ENCODE measurements at places on chromosomes 3 and 15. TPM values are rescaled to one million over a fixed set of nuclear protein-coding genes. Genes with fewer than 3 reads are reported as not detected.
A peak's percentile ranks its signal among the peaks of the same experiment; 100 is the strongest.

Gene ARGFX
- not detected for total RNA-seq

Gene LMOD3
- total RNA-seq = not detected

Gene P2RY13
- total RNA-seq = 0.88 TPM

Gene REC114
- not detected for total RNA-seq

Gene TRH
- total RNA-seq = 0.37 TPM

Gene ISLR2
- not detected for total RNA-seq

Gene TBC1D5
- 34.6 TPM for total RNA-seq

GRCh38 chr15:42273900-42274701 is 868 bp upstream of the TMEM87A start:
- peak; percentile 58 for DNase-seq

- no peak for DNase-seq
Observed at GRCh38 chr3:129618901-129619671, 12.6 kb upstream of the PLXND1 start.

DNA sequence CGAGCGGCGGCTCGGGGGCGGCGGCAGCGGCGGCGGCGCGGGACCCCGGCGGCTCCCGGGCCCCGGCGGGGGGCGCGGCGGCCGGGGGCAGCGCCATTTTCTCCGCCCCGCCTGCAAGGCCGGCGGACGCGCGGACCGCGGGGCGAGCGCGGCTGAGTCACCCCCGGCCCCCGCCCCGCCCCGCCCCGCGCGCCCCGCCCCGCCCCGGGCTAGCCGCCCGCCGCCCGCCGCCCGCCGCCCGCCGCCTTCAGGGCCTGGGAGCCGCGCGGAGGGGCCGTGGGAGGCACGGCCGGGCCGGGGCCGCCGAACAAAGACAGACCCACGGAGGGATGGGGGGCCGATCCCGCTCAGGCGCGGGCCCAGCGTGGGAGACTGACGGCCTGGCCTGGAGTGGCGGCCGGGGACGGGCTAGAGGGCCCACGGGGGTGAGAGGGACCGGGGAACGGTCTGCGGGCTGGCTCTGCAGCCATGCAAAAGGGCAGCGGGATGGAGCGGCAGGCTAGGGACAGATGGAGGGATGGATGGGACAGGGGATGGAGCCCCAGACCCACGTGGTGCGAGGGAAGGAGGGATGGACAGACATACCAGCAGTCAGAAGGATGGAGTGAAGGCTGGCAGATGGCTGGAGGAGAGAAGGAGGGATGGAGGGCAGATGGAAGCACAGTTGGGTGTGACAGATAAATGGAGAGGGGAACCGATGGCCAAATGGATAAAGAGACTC is at the start of gene EIF4E3:
Gene EIF4E3, minus strand, starts transcription at position 132 of the 721 bp plus-strand sequence. Its CDS starts 35 bp downstream, at position 97.
- DNase-seq = peak; percentile 31

DNA sequence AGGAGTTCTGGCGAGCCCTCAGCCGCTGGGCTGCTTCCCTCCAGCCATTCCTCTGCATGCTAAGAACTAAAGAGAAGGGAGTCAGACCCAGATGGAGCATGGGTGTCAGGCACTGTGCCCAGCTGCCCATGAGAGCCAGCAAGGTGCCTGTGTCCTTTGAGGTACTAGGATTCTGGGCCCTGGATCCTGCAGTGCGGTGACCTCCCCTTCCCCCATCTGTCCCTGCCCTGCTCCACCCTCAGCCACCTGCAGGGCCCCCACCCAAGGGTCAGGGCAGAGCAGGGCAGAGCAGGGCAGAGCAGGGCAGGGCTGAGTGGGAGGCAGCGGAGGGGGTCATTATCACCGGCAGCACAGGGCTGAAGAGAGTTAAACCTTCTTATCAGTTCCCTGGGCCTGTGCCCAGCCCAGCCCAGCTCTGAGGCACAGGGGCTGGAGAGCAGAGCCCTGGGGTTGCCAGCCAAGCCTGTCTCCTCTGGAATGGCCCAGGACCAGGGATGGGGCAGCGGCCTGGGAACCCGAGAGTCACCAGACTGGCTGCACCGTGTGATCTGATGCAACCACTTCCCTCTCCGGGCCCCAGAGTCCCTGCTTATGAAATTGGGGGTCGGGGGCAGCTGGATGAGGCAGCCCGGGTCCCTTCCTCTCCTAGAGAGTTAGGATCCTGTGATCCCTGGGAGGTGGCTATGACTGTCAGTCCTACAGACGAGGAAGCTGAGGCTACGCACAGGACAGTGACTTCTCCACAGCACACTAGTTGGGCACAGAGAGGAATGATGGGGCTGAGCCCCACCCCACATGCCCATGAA is 17.3 kb downstream of the ZDHHC19 start:
- DNase-seq = no peak

DNA sequence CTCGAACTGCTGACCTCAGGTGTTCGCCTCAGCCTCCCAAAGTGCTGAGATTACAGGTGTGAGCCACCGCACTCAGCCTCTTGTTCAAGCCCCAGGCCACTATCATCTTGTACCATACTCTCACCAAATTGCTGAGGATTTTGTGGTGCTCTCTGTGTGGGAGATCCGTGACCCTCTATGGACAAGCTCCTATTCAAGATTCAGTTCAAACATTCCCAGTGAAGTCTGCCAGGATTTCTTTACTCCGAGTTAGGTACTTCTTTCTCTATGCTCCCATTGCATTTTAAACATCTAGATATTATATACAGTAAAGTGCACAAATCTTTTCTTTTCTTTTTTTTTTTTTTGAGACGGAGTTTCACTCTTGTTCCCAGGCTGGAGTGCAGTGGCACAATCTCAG is 856 bp upstream of the TM4SF19 start:
- DNase-seq = no peak

GRCh38 chr3:62142331-62143085 is 230.8 kb downstream of the FEZF2 start:
- no peak for DNase-seq

GRCh38 chr3:102525624-102526023 is 90.8 kb downstream of the ZPLD1 start:
- DNase-seq = no peak

- no peak for DNase-seq
Observed at GRCh38 chr3:158802409-158803268, 785 bp downstream of the MFSD1 start.

GRCh38 chr3:66497288-66497984 is 3.4 kb downstream of the LRIG1 start:
- no peak for DNase-seq

DNA sequence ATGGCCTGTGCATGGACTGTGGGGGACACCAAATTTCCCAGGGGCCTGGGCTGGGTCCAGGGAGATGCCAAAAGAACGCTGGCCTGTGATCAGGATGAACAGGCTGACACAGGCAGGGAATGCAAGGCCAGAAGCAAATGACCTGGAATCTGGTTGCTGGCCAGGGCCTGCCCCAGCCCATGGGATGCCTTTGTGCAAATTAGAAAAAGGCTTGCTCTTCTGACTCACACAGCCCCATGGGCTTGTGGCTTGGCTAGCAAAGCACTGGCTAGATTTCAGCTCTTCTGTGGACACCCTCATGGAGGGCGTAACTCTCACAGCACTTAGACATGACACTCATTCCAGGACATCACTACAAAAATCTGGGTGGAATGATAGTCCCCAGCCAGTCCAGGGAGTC is 356.0 kb downstream of the SHQ1 start:
- no peak for DNase-seq

- DNase-seq = no peak
Observed at GRCh38 chr3:59641169-59641899, 591.5 kb upstream of the CFAP20DC start.

- no peak for DNase-seq
Observed at GRCh38 chr15:97729270-97729669, 231.2 kb upstream of the ARRDC4 start.

- DNase-seq = no peak
Observed at GRCh38 chr3:81620849-81621248, 140.6 kb downstream of the GBE1 start.

DNA sequence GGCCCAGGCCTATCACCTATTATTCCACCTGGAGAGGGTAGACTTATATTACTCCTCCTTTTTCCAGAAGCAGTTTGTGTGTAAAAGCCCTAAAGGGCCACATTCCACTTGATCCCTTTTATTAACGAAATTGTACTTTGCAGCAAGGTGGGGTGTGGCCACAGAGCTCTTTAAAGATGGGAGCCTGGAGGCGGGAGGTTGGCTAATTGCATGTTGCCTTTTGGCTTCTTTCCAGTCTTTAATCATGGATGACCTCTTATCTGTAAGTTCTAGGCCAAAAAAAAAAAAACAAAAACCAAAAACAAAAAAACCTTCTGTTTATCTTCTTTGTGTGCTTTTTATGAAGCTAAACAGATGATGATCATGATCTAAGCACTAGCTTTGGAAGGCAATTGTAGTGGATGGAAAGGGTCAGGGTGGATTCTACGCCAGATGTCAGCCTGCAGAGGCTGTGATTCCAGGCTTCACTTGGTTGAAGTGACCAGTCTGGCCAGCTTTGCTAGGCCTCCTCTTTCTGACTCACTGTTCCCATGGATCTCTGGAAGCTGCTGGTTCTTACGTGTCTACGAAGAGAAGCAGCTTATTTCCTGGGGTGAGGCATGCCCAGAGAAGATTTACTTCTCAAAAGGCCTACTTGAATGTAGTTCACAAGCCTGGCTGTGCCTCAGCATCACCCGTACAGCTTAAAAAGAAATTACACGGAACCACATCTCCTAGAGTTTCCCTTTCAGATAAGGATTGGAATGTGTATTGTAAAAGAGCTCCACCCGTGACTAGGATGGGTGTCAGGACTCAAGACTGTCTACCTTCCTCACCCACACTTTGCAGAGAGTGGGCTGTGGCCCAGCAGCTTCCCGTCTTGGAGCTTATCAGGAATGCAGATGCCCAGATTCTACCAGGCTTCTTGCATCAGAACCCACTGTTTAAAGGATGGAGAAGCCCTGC is 330.9 kb upstream of the C2CD4B start:
- peak; percentile 81 for DNase-seq

DNA sequence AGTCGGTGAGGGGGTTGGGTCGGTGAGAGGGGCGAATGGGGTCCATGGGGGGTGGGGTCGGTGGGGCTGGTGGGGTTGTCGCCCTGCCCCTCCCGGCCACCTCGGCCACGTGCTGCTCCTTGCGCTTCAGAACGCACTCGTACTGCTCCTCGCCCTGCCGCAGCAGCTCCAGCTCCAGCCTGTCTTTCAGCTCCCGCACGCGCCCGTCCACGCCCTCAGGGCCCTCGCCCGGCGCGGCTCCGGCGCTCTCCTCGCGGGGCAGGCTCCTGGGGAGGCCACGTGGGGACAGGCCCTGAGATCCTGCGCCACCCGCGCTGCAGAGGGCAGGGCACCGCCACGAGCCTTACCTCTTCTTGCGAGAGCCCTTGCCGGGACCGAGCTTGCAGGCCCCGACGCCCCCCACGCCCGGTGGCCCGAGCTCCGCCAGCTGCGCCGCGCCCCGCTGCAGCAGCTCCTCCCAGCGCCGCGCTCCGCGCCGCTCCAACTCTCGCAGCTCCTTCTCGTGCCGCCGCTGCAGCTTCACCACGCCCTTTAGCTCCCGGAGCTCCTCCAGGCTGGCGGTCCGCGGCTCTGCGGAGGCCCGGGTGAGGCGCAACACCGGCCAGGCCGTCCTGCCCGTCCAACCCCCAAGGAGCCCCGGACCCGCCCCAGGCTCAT is 8.2 kb upstream of the ANKRD63 start:
- DNase-seq = peak; percentile 36

- DNase-seq = no peak
Observed at GRCh38 chr3:152444029-152444641, 175.4 kb downstream of the MBNL1 start.

- DNase-seq = no peak
Observed at GRCh38 chr3:77462951-77463350, 423.1 kb downstream of the ROBO2 start.

- DNase-seq = peak; percentile 26
Observed at GRCh38 chr3:64143409-64144130, 81.7 kb downstream of the PRICKLE2 start.

DNA sequence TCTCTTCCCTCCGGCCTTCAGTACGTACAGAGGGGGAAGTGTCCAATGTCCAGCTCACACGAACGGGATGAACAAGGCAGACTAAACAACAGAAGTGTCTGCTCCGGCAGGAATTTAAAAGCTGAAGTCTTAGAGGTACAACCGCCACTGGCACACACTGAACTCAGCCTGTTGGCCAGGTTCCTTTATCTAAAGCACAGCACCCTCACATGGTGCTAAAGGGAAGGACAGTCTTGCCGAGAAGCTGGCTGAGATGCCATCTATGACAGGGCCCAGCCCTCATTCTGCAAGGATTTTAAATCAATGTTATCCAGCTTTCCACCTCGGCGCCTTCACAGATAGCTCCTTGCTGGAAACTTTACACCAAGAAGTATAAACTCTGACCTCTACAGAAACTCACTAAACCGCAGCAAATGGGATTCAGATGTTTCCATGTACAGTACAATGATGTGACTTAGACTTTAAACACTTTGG is 2.8 kb downstream of the ADAMTS17 start:
- peak; percentile 71 for DNase-seq

Measured in uterus (tissue), 4 donors.